Peyer's patch (tissue), 4 donors: ENCODE measurements at places on chromosomes 12 and 14. TPM values are rescaled to one million over a fixed set of nuclear protein-coding genes. Genes with fewer than 3 reads are reported as not detected.
A peak's percentile ranks its signal among the peaks of the same experiment; 100 is the strongest.

ENDOU gene
- total RNA-seq: not detected

DNA sequence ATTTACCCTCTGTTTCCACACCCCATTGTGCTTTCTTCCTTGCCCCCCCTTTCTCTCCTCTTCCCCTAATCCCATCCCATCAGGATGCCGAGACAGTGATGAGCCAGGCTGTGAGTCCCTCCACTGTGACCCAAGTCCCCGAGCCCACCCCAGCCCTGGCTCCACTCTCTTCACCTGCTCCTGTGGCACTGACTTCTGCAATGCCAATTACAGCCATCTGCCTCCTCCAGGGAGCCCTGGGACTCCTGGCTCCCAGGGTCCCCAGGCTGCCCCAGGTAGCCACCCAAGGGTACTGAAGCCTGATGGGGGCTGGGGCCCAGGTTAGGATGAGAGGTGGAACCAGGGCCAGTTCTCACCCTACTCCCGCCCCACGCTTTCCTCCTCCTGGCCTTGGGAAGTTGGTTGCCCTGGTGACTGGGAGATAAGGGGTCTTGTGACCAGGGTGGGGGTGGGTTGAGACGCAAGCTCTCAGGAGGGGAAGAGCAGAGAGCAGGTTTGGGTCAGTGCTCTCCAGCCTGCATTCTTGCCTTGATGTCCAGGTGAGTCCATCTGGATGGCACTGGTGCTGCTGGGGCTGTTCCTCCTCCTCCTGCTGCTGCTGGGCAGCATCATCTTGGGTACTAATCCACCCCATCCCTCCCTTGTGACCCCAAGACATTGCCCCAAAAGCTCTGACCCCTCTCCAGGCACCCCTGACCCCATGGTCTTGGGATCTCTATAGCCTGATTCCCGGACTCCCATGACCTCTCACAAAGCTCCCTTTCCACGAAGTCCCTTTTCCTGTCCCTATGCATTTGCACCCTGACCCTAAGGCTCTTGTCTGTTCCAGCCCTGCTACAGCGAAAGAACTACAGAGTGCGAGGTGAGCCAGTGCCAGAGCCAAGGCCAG is 1.2 kb downstream of the AMHR2 start:
- H3K4me1 ChIP-seq: peaks cover 4% of the 10 kb centered on the region
- H3K36me3 ChIP-seq: no peaks in the 10 kb centered on the region
- H3K27ac ChIP-seq: no peak overlapping the region
- H3K27me3 ChIP-seq: no peaks in the 10 kb centered on the region
- DNase-seq: no peak

DNA sequence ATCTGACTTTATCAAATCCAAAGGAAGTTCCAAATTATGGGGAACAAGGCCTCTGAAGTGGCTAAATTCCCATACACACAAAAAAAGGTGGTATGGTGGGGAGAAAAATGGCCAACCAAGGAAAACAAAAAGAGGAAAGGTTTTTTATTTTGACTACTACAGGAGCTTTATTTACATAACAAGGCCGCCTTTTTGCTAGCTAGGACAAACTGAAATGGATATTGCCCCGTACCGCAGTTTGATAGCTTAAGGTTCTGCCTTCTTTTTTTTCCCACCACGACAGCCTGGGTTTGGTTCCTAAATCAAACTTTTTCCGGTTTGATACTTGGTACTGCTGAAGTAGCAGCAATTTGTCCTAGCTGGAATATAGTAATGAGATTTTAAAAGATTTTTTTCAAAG is 66.8 kb downstream of the COX16 start:
- no peaks in the 10 kb centered on the region for H3K27me3 ChIP-seq
- H3K36me3 ChIP-seq: no peaks in the 10 kb centered on the region
- no peak overlapping the region for H3K27ac ChIP-seq

DNA sequence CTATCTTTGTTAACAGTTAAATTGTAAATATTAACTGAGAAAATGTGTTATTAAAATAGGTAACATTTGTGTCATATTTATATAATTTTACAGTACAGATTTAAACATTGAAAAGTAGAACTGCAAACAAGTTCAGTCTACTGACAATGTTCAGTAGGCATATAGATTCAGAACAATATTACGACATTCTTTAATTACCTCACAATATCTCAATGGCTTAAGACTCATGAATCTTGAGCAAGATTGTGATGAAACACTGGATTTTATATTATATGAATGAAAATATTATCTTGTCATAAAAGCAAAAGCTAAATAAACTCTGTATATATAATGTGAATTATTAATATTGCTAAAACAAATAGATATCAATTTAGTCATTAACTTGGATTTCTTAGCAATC is 194.9 kb downstream of the ADAMTS20 start:
- DNase-seq: no peak
- no peak overlapping the region for H3K27ac ChIP-seq
- no peak overlapping the region for H3K4me3 ChIP-seq

DNA sequence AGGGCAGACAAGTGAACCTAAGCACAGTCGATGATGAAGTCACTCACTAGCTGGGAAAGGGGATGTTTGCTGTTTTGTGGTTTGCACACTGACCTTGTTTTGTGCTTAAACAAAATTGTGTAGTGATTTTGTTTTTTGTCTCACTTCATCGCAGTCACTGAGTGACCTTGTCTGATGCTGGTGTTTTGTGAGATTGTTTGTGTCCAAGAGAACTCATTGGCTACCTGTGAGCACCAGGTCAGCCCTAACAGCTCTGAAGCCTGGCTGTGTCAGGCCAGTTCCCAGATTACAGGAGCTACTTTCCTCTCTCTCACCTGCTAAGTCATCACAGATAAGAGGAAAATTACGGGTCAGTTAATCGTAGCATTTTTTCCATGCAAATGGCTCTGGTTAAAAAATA is 3.9 kb upstream of the ESYT1 start:
- no peak overlapping the region for H3K4me3 ChIP-seq
- peaks cover 19% of the 10 kb centered on the region for H3K36me3 ChIP-seq
- H3K27me3 ChIP-seq: no peaks in the 10 kb centered on the region
- H3K4me1 ChIP-seq: peaks cover 5% of the 10 kb centered on the region

TOMM20L gene
- total RNA-seq: not detected

AKAP6 gene
- total RNA-seq: 10.7 TPM

AMDHD1 gene
- total RNA-seq: 1.7 TPM

- no peaks in the 10 kb centered on the region for H3K36me3 ChIP-seq
- H3K27ac ChIP-seq: no peak overlapping the region
- no peak overlapping the region for H3K4me3 ChIP-seq
- H3K27me3 ChIP-seq: no peaks in the 10 kb centered on the region
- H3K4me1 ChIP-seq: no peaks in the 10 kb centered on the region
Observed at GRCh38 chr14:82694820-82695219, 1161.2 kb upstream of the SEL1L start.

DLST gene
- total RNA-seq: 158 TPM

GRCh38 chr14:93337884-93338283 is 5.0 kb upstream of the BTBD7 start:
- H3K27ac ChIP-seq: no peak overlapping the region
- H3K4me1 ChIP-seq: peaks cover 8% of the 10 kb centered on the region
- H3K27me3 ChIP-seq: no peaks in the 10 kb centered on the region

DNA sequence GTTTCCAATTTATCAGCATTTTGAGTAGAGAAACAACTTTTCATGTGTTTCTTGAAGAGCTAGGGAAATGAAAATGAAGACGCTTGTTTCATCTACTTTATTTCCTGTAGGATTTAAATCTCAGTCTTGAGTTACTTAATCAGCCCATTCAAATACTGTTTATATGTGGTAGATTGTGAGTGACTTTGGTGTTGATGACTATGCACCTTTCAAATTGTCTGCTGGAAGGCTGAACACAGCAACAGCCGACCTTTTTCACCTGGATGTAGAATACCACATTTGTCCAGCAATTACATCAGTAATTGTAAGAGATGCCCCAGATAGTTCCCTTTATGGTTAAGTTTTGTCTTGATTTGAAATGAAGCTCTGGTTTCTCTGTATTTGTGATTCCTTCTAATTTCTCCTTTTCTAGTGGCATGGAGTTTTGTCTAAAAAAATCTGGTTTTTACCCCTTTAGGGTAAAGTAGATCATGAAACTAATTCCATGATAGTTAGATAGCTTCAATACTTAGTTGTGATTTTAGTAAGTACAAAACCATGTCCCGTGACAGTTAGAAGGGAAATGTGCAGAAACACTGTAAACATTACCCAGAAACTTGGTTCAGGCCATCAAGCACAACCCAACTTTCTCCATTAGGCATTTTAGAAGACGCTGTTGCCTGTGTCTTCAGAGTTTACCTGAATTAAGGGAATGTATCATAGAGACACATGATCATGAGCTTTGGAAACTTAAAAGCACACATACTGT is 165.0 kb downstream of the SRGAP1 start:
- no peak for DNase-seq
- no peaks in the 10 kb centered on the region for H3K4me1 ChIP-seq
- H3K27me3 ChIP-seq: no peaks in the 10 kb centered on the region
- no peaks in the 10 kb centered on the region for H3K36me3 ChIP-seq
- H3K4me3 ChIP-seq: no peak overlapping the region

PRKCH gene
- 45.0 TPM for total RNA-seq

LRIG3 gene
- 80.2 TPM for total RNA-seq

GRCh38 chr12:101204602-101205304 is 5.3 kb downstream of the SLC5A8 start:
- no peak overlapping the region for H3K27ac ChIP-seq
- no peaks in the 10 kb centered on the region for H3K4me1 ChIP-seq
- H3K36me3 ChIP-seq: no peaks in the 10 kb centered on the region
- H3K4me3 ChIP-seq: no peak overlapping the region

DNA sequence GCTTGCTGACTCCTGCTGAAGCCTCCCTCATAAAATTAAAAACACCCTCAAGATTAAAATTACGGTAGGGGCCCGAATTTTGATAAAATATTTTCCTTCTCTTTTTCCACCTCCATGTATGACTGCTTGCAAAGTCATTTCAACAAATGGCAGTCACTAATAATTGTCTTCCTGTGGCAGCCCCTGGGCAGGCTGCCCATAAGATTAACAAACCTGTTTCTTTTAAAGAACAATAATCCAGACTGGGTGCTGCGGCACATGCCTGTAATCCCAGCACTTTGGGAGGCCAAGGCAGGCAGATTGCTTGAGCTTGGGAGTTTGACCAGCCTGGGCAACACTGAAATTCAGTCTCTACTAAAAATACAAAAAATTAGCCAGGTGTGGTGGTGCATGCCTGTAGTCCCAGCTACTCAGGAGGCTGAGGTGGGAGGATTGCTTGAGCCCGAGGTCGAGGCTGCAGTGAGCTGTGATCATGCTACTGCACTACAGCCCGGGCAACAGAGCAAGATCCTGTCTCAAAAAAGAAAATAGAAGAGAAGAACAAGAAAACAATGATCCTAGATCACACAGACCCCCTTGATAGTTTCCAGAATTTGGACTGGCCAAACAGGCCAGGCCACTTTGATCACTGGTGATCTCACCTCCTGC is 8.7 kb downstream of the SAV1 start:
- no peak overlapping the region for H3K4me3 ChIP-seq
- no peaks in the 10 kb centered on the region for H3K4me1 ChIP-seq
- H3K27ac ChIP-seq: no peak overlapping the region
- no peak for DNase-seq

- peak overlapping the region; percentile 73 for H3K27ac ChIP-seq
- H3K4me3 ChIP-seq: peak overlapping the region; percentile 89
- no peaks in the 10 kb centered on the region for H3K4me1 ChIP-seq
- H3K36me3 ChIP-seq: no peaks in the 10 kb centered on the region
- peak; percentile 55 for DNase-seq
Observed at GRCh38 chr12:103840462-103840875, 565 bp downstream of the NT5DC3 start.

- H3K27ac ChIP-seq: no peak overlapping the region
- no peaks in the 10 kb centered on the region for H3K4me1 ChIP-seq
- H3K36me3 ChIP-seq: no peaks in the 10 kb centered on the region
- no peak for DNase-seq
Observed at GRCh38 chr12:119230807-119231206, 52.1 kb downstream of the HSPB8 start.
